Myometrial cell (primary cell): ENCODE measurements at places on chromosomes 16 and 17. TPM values are rescaled to one million over a fixed set of nuclear protein-coding genes. Genes with fewer than 3 reads are reported as not detected.

The MPP2 gene
- 0.58 and 3.9 TPM in 2 replicates for total RNA-seq

The PDIA2 gene
- not detected in 2 replicates for total RNA-seq

The CNTNAP4 gene
- not detected in 2 replicates for total RNA-seq

The MAF gene
- 0.53 and 0.58 TPM in 2 replicates for total RNA-seq

The ZDHHC7 gene
- 117 and 132 TPM in 2 replicates for total RNA-seq

The SCARF1 gene
- total RNA-seq, result 0.89 and 1.4 TPM in 2 replicates

The COX4I1 gene
- 586 and 693 TPM in 2 replicates for total RNA-seq

The CLDN7 gene
- 60.3 and 62.3 TPM in 2 replicates for total RNA-seq

The RAMP2 gene
- total RNA-seq, result 1.9 and 5.5 TPM in 2 replicates

The NPIPA5 gene
- 0.53 and 5.8 TPM in 2 replicates for total RNA-seq

The PARN gene
- total RNA-seq, result 18.5 and 29.6 TPM in 2 replicates

The ACAP1 gene
- 0.71 and 2.3 TPM in 2 replicates for total RNA-seq

The NPIPB8 gene
- total RNA-seq, result not detected in 2 replicates

The MYH11 gene
- total RNA-seq, result not detected in 2 replicates

The ENPP7 gene
- total RNA-seq, result not detected in 2 replicates

The PROCA1 gene
- 0.18 and 2.3 TPM in 2 replicates for total RNA-seq

The C1QL1 gene
- 3.2 and 9.0 TPM in 2 replicates for total RNA-seq

The MYO1C gene
- 153 and 162 TPM in 2 replicates for total RNA-seq

The CNGB1 gene
- not detected in 2 replicates for total RNA-seq

The PIPOX gene
- total RNA-seq, result not detected in 2 replicates

The PRSS22 gene
- not detected in 2 replicates for total RNA-seq

The FAM83G gene
- 9.5 and 13.8 TPM in 2 replicates for total RNA-seq

The FOXJ1 gene
- total RNA-seq, result not detected in 2 replicates

The DLG4 gene
- total RNA-seq, result 13.3 and 14.0 TPM in 2 replicates

The ZPBP2 gene
- not detected in 2 replicates for total RNA-seq

The ZFP3 gene
- total RNA-seq, result 0.89 and 1.7 TPM in 2 replicates

The TP53TG3C gene
- total RNA-seq, result not detected in 2 replicates

The OR2C1 gene
- total RNA-seq, result not detected in 2 replicates
